ENCODE measurements at places on chromosomes 12 and 14. TPM values are rescaled to one million over a fixed set of nuclear protein-coding genes. Genes with fewer than 3 reads are reported as not detected.

Gene CLEC1B
- not detected for total RNA-seq

Gene SELPLG
- total RNA-seq = not detected

Gene ZC2HC1C
- total RNA-seq = 2.2 TPM

Gene FAR2
- 96.5 TPM for total RNA-seq

Gene SLC41A2
- total RNA-seq = 1.9 TPM

Gene CACNA1C
- total RNA-seq = 2.1 TPM

Gene KRT78
- not detected for total RNA-seq

Gene TSPAN11
- total RNA-seq = 0.27 TPM

Gene SIX6
- total RNA-seq = not detected

Gene SLC38A1
- total RNA-seq = 82.9 TPM

GRCh38 chr12:48336061-48336460 is 14.7 kb downstream of the ZNF641 start:
- no peak for DNase-seq

DNA sequence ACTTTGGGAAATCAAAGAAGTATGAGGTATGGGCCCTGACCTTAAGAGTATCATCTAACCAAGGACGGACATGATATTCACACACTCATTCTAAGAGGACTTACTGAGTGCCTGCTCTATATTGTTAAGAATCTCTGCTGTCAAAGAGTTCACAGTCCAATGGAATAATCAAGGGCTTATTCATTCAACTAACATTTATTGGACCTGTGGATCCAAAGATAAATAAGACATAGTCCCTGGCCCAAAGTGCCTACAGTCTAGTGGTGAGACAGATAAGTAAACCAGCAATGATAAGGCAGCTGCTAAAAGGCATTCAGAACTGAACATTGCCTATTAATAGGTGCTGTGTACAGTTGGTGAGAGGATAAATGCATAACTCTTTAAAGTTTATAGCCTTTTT is 11.0 kb downstream of the WDR20 start:
- no peak for DNase-seq

- DNase-seq = no peak
Observed at GRCh38 chr12:30643366-30643765, 52.3 kb downstream of the IPO8 start.

- no peak for DNase-seq
Observed at GRCh38 chr12:71691504-71692129, 5.7 kb downstream of the TMEM19 start.

DNA sequence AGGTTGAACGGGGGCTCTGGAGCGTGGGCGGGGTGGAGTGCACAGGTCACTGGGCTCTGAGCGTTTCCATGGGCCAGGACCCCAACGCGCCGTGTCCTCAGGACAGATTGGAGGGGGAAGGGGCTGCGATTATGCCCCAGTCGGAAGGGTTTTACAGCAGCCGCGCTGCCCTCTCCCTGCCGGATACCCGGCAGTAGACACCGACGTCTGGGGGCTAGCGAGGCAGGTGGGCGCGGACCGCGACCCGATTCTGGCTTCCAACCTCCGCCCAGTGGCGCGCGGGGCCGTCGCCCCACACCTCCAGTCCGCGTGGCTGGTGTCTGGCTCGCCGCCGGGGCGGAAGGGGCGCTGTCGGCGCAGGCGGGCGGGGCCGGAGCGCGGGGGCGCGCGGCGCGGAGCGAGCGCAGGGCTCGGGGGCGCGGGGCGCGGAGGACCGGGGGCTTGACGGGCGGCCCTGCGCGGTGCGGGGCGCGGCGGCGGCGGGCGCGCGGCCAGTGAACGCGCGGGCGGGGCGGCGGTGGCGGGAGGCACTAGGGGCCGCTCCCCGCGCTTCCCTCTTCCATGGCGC is 2.4 kb upstream of the KIF26A start:
- peak; percentile 69 for DNase-seq

GRCh38 chr12:123225443-123225842 is 7.5 kb downstream of the MPHOSPH9 start:
- DNase-seq = no peak

DNA sequence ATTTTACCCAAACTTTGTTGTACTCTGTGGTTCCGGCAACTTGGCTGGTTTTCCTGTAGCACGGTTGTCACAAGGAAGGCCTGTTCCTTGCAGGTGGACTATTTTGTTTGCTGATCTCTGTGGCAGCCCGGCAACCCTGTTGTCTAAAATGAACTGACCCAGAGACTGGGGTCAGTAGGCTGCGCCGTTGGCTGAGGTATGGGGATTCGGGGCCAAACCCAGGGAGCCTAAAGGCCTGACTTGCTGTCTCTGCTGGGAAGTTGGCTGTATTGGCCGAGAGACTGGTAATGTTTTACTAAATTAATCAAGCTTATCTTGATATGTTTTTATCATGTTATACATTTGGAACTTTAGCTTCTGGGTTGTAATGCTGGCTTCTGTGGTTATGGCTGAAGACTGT is 13.8 kb downstream of the SMIM41 start:
- DNase-seq = no peak

DNA sequence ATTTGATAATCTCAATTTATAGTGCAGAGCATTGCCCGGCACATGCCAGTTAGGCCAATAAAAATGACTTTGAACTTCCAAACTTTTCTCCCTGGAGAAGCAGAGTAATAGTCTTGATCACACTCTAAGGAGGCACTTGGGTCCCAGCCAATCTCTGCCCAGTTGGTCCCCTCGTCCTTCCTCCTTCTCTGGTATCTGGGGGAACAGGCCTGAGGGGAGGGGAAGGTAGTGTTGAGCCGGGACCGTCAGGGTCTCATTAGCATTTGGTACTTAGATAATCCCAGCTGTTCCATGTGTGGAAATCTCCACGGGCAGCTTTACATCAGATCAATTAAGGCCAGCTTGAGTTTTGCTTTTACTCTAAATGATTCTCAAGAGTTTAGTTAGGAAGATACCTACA is 70.1 kb downstream of the ZNF641 start:
- peak; percentile 49 for DNase-seq

DNA sequence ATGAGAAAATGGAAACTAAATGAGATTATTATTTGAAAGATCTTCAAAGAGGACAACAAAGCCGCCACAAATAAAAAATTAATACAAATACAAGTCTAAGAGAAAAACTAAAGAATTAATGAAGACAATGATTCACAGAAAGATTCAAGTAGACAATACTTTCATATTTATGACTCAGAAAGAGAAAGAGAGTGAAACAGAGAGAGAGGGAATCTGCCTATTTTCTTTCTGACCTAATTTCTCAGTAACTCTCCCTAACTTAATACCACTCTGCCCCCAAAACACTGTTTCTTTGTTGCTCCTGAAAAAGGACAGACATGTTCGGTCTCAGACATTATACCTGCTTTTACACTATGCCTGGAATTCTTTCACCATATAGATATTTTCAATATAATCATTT is 259.1 kb downstream of the SLC6A15 start:
- no peak for DNase-seq

- DNase-seq = no peak
Observed at GRCh38 chr14:70097576-70098249, 91.0 kb downstream of the SLC8A3 start.

DNA sequence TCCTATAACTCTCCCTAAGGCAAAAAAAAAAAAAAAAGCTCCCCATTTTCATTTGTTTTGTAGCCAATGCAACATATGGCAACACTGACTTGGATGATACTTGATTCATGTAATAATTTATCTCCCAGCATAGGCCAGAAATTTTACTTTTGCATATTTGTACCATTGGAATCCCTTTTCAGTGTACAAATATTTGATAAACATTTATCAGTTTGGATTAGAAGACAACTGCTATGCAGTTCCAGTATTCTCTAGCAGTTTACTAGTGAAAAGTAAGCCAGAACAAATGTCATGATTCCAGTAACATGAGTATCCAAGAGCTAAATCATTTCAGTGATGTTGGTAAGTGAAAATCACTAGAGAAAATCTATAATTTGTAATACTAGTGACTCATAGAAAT is 392.3 kb downstream of the CCER1 start:
- DNase-seq = no peak

- no peak for DNase-seq
Observed at GRCh38 chr12:111642681-111643426, 42.9 kb downstream of the BRAP start.

GRCh38 chr14:84282618-84283017 is 1247.3 kb upstream of the FLRT2 start:
- DNase-seq = no peak

DNA sequence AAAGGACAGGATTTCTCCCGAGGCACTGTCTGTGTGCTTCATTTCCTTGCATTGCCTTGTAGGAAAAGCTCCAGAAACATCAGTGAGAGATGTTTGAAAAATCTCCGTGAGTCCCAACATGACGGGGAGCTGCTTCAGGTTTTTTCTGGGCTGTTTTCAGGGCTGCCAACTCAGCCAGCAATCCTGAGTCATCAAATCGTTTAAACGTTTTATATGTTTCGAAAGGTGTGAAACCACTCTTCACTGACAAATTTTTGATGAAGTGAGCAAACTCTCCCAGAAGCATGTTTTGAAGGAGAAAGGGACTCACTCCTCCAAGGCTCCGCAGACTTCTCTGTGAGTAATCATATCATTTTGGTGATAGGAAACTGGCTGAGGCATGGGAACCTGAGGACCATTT is 240.5 kb downstream of the TMEM132C start:
- DNase-seq = peak; percentile 18

DNA sequence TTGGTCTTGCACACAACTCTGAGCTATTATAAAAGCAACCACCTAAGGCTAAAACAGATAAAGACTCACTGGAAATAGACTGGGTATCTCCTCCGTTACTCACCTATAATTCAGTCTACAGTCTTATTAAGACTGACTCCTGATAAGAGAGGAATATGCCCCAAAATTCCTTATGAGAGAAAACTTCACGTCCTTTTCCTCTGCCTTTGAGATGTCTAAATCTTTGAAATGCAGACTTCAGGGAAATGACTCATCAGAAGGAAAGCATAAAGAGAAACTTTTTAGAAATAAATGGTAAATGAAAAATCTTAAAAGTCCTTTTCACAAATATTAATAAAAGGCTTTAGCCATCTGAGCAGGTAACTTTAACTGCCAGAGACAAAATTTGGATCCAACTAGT is 187.5 kb upstream of the RTL1 start:
- DNase-seq = no peak

DNA sequence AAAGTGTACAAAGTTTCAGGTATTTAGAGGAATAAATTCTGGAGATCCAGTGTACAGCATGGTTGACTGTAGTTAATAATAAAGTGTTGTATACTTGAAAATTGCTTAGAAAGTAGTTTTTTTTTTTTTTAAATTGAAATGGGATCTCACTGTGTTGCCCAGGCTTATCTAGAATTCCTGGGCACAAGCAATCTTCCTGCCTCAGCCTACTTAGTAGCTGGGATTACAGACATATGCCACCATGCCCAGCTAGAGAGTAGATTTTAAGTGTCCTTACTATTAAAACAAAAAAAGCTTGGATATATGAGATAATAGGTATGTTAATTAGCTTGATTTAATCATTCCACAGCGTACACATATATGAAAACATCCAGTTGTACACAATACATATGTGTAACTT is 27.7 kb downstream of the FUT8 start:
- DNase-seq = no peak

GRCh38 chr12:67453191-67453590 is 184.0 kb downstream of the CAND1 start:
- no peak for DNase-seq

- peak; percentile 91 for DNase-seq
Observed at GRCh38 chr12:129530984-129531383, 372.8 kb downstream of the TMEM132D start.

DNA sequence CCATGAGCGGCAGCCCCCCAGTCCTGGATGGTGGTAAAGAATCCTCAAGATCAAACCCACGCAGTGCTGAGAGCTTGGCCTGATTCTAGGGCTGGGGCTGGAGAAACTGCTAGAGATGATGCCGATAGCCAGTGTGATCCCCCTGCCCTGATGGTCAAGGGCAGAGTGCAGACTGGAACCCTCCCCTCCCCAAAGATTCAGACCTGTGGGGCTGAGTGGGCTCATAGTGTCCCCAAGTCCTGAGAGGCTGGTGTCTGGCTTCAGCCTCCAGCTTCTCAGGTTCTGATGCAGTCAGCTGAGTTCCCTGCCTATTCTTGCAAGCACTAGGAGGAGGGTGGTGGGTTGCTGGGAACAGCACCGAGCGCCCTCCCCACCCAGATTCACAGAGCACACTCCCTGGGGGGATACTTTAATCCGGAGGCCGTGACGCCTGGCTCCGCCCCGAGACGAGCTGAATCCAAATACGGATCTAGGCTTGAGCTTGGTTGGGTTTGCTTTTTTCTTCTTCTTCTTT is 11.9 kb downstream of the RHOF start:
- peak; percentile 56 for DNase-seq

DNA sequence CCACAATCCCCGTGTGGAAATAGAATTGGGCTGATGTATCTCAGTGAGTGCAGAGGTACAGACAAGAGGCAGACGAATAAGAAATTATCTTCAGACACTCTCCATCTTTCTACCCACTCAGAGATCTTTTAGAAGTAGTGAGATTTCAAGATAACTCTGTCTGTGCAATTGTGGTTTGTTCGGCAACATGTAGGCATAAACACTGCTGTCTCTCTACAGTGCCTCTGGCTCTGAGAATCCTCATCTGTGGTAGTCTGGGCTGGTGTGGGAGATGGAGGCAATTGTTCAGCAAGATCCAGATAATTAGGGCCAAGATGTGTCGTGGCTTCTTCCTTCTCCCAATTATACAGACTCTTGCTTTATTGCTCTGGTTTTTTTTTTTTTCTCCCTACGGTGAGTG is 3.1 kb downstream of the HOXC13 start:
- DNase-seq = peak; percentile 13

DNA sequence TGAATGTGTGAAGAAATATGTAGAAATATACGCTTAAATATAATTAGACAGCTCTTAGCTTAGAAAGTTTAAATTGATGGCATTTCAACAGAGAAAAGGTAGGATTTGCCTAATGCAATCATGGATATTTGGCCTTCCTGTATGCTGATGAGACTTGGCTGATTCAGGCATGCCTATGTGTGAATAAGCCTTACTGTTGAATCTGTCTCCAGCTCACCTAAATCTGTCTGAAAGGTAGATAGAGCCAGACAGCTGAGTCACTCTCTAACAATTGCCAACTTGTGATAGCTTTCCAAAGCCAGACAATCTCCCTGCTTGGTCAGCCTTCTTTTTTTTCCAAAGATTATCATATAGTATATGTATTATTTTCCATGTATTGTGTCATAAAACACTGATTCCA is 92.8 kb upstream of the FLRT2 start:
- DNase-seq = no peak

DNA sequence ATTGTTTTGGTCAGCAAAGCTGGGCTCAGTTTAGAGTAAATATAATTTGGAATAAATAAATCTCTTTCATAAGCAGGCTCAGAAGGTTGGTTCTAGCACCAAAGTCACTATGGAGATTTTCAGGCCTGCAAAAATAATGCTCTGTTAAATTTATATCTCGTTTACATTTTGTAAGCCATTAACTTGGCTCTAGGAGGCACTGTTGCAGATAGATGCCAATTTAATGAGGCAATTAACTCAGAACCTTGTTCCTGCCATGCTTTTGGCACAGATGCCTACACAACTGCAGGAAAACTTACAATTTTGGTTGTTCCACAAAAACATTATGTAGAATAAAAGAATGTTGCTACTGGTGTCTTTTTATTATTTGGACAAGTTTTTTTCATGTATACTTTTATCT is 428.1 kb downstream of the FLRT2 start:
- no peak for DNase-seq

Measured in endodermal cell (in vitro differentiated cells).